Left renal cortex interstitium (tissue), 4 donors: ENCODE measurements at places on chromosomes 16 and 17. TPM values are rescaled to one million over a fixed set of nuclear protein-coding genes. Genes with fewer than 3 reads are reported as not detected.

- DNase-seq: no peak
Observed at GRCh38 chr16:12540290-12540689, 263.4 kb downstream of the CPPED1 start.

- DNase-seq: no peak
Observed at GRCh38 chr17:75771334-75772281, 6.6 kb upstream of the GALK1 start.

- no peak for DNase-seq
Observed at GRCh38 chr16:281660-282255, 1.2 kb upstream of the PDIA2 start.

- no peak for DNase-seq
Observed at GRCh38 chr16:17050468-17050867, 420.3 kb downstream of the XYLT1 start.

GRCh38 chr16:51797669-51798259 is 646.7 kb upstream of the SALL1 start:
- no peak for DNase-seq

GRCh38 chr16:4093495-4094126 is 22.6 kb downstream of the ADCY9 start:
- no peak for DNase-seq

DNA sequence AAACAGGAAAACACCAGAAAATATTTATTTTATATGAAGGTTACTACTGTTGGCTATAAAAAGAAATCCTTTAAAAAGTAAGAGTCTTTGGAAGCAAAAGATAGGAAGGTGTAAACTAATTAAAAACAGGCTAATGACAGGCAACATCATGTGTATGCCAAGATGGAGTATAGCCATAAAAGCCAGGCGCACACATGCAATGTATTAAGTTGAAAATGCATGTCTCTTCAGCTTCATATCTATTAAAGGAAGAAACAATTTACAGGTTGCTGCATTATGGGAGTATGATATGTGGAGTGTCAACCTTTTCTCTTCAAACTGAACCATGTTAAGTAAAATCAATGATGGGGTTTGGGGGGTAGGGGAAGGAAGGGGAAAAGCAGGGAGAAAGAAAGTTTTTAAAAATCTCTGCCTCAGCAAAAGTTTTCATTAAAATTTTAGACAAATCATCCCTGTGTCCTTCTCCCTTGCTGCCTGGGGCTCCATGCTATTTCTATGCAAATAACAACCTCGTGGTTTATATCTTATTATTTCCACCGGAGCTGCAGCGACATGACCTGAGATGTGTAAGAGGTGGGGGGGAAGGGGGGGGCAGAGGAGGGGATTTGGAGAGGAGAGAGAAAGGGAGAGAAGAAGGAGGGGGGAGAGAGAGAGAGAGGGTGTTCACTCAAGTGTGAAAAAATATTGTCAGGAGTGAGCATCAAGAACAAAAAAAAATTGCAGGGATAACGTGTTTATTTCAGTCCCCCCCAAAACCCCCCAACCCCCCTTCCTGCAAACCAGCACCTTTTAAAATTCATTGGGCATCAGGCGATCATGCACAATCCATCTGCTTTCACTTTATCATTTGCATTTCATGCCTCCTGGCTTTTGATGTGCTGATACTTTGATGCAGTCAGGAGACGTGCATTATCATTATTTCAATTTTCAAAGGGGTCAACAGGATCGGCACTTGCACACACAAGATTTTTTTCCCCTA is 197.6 kb downstream of the AATF start:
- no peak for DNase-seq

DNA sequence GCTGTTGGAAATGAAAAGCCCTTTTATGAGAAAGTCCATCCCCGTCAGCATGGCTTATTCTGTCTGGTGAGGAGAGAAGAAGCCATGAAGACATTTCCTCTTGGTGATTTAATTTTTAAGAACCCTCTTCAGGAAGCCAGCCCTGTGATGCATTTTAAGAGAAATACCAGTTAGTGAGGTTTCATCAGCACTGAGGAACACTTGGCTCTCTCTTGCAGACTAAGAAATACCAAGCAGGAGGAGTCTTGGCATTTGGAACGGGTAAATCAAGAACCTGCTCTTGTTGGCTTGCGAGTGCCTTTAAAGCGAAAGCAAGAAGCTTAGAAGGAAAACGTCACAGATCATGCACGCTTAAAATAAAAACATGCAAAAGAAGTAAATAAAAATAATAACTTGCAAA is 17.5 kb downstream of the RAB11FIP3 start:
- no peak for DNase-seq

GRCh38 chr17:8965394-8966168 is at the start of gene PIK3R5:
TSS of gene PIK3R5 (minus strand) at chr17:8965707. CDS start at chr17:8911494, 54,213 bp downstream.
- DNase-seq: no peak

DNA sequence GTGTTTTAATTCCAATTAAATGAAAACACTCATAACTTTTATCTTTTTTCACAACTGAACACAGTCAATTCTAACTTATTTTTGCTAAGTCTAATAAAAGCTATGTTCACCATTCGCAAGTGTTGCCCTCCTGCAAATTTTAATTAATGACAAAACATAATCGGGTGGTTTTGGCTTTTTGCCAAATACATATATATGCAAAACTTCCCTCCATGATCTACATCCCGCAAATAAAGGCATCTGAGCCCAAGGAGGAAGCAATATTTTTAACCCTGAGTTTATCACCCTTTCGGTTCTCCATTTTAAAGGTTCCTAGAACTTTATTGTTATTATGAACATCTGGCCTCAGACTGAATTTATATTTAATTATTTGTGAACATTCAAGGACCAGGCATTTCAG is 507.9 kb downstream of the CDH13 start:
- no peak for DNase-seq

- DNase-seq: no peak
Observed at GRCh38 chr17:50863221-50863843, 2.8 kb downstream of the TOB1 start.

- DNase-seq: no peak
Observed at GRCh38 chr16:2936436-2937011, 24.8 kb downstream of the FLYWCH1 start.

DNA sequence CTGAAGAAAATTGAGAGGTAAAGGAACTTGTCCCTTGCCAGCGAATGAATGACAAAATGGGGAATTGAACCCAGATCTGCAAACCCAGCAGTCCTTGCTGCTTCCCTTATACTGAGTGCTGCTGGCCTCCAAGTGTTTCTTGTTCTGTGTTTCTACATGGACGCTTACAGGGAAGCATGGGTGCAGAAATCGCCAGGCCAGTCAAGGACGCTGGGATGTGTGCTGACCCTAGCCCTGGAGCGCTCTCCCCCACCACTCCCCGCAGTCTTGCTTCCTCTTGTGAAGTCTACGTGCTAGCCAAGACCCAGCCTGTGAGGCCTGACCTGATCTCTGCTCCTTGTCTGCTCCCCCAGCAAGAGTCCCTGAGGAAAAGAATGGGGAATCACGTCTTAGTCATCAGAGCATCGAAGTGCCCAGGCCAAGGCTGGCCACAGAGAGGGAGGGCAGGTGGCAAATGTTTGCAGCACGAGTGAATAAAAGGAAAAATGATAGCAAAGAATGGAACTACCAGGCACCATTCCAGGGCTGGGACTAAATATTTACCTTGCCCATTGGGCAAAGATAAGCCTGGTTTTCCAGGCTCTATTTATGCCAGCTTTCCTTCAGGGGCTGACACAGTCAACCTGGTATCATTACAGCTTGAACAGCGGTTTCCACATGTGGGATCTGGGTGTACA is 17.4 kb downstream of the CA4 start:
- no peak for DNase-seq

DNA sequence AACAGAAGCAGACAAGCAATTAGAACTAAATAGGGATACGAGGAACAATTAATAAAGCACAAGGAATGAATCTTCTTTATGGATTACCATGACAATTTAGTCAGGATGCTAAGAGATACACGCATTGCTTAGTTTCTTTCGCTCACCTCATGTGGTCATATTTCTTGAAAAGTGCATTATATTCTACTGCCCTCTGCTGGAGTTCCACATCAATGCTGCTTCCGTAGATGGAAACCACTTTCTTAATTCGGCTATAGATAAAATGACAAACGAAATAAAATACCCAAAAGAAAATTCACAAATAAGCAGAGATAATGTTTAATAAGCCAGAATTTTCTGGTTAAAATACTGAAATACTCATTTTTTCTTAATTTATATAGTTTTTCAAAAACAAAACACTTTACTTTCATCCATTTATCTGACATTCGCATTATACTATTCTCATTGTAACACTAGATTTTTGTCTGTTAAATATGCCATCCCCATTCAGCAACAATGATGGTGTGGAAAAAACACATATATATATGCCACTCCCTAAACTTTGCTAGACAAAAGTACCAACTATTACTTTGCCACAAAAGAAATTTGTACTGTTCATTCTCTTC is 22.0 kb upstream of the PHLPP2 start:
- no peak for DNase-seq

- DNase-seq: no peak
Observed at GRCh38 chr16:1764971-1765370, 6.4 kb downstream of the NME3 start.

- no peak for DNase-seq
Observed at GRCh38 chr16:89858973-89859614, 14.3 kb upstream of the TCF25 start.

DNA sequence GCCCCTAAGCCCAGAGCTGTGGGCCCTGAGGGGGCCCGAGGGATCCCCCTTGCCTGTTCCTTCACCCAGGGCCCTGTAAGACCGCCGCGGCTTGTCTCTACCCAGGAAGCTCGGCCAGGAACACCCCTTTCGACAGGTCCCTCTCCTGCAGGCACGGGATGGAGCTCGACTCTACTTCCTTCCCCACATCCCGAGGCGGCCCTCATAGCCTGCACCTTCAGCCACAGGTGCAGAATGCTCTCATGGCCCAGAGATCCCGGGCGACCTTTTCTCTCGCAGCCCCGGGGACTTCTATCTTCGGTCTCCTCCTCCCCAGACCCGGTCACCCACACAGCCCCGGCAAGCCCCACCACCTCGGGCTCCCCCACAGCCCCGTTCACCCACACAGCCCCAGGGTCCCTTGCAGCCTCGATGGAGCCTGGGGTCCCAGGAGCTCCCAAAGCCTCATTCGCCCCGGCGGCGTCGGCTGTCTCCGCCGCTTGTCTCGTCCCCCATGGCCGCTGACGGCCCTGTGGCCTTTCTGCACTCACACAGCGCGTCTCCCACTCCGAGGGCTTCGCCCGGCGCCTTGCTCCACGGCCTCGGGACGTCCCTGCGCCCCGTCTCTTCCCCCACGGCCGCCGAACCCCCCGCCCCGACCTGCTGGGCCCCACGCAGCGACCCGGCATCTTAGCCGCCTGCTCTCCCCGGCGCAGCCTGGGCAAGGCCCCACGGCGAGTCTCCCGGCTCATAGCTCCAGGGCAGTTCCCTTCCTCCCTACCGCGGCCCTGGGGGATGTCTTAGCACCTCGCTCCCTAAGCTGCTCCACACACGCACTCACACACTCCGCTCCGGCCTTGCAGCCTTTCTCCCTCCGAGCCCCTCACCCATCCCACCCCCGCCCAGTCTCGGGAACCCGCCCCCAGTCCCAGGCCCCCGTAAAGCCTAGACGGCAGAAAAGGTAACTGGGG is 650 bp downstream of the KIAA0753 start:
- DNase-seq: no peak

- no peak for DNase-seq
Observed at GRCh38 chr17:82962163-82962720, 117.2 kb upstream of the METRNL start.

- DNase-seq: no peak
Observed at GRCh38 chr17:56144223-56144622, 9.1 kb upstream of the ANKFN1 start.

GRCh38 chr17:47265983-47266541 is 12.4 kb downstream of the ITGB3 start:
- no peak for DNase-seq

DNA sequence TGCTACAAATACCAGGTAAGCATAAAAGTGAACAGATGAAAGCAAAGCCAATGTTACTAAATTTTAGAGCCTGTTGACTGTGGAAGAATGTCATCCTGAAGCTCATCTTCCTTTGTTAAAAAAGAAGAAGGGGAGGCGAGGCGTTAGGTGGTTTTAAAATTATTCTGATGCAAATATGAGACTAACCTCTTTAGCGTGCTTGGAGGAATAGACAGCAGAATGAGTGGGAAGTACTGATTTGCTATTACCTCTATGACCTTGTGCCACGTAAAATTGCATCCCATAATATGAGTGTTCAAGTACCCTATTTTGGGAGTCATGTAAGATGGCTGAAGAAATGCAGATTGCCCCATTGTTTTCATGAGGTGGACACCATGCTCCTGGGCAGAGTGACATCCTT is 95.7 kb downstream of the ELAC2 start:
- DNase-seq: no peak

GRCh38 chr17:51064061-51064735 is 56.5 kb downstream of the SPAG9 start:
- no peak for DNase-seq

- no peak for DNase-seq
Observed at GRCh38 chr16:64596196-64596595, 525.7 kb downstream of the CDH11 start.

GRCh38 chr17:4560837-4561256 is 470 bp upstream of the GGT6 start:
- no peak for DNase-seq

- no peak for DNase-seq
Observed at GRCh38 chr17:27598337-27599050, 32.5 kb upstream of the LGALS9 start.

DNA sequence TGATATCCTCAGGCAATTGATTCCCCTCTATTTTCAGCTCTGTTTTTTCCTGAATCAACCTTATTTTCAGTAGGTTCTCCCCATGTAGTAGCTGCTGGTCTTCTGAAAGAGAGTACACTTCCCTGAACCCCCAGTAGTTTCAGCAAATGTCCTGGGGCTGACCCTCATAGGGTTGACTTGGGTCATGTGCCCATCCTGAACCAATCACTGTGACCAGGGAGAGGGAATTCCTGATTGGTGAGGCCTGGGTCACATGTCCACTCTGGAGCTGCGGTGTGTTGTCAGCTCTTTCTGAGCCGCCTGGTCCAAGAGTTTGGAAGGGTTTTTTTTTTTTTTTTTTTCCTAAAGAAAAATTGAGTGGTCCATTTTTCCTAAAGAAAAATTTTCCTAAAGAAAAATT is 8.3 kb upstream of the ZKSCAN2 start:
- no peak for DNase-seq

GRCh38 chr17:41315814-41316445 is 420 bp upstream of the KRTAP17-1 start:
- DNase-seq: no peak

Gene PPP1R27
- 0.41 TPM for polyA plus RNA-seq

Gene VASN
- polyA plus RNA-seq: 73.8 TPM

Gene MYCBPAP
- 3.2 TPM for polyA plus RNA-seq

Gene STAT5B
- 55.5 TPM for polyA plus RNA-seq

Gene KPNB1
- polyA plus RNA-seq: 220 TPM

Gene ODAD4
- polyA plus RNA-seq: 8.3 TPM

Gene RASL10B
- 14.0 TPM for polyA plus RNA-seq

Gene ERAL1
- 63.8 TPM for polyA plus RNA-seq
